Stimulated activated CD8-positive, alpha-beta memory T cell treated with anti-CD3 and anti-CD28 coated beads, Interleukin-15, amount 100 ng/mL, for 48 hours (primary cell): ENCODE measurements at places on chromosomes 12 and 14.

DNA sequence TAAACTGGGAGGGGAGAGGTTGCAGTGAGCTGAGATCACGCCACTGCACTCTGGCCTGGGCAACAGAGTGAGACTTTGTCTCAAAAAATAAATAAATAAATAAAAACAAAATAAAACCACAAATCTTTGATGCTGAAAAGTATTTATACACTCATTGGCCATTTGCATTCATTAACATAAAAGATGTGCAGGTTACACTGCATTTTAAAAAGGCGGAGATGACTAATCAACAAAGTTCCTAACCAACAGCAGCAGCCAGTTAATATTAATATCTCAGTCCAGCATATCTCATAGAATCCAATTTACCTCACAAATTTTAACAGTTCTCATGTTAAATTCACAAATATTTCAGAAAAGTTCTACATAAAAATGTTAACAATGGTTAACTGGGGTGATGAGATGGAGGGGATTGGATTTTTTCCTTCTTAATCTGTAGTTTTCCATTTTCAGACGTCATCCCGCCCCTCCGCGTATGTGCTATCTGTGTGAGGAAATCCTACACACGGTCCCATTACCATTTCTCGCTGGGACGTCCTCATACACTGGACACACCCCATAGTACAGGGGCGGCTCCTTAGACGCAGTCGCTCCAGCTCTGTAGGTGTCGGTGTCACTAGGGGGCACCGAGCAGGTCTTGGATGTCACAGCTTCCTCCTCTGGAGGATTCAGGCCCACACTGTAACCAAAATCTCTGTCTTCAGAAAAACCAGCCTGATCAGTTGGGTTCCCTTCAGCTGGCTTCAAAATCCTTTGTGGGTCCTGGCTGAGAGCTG, 7.3 kb downstream of the ANKLE2 start:
- DNase-seq, result no peak

- DNase-seq, result no peak
Measured at GRCh38 chr12:116856729-116857128, 24.5 kb downstream of the HRK start.

GRCh38 chr14:92540472-92541048, 27.0 kb downstream of the RIN3 start:
- no peak for DNase-seq

GRCh38 chr14:88276923-88277596, 46.0 kb downstream of the KCNK10 start:
- DNase-seq, result no peak

DNA sequence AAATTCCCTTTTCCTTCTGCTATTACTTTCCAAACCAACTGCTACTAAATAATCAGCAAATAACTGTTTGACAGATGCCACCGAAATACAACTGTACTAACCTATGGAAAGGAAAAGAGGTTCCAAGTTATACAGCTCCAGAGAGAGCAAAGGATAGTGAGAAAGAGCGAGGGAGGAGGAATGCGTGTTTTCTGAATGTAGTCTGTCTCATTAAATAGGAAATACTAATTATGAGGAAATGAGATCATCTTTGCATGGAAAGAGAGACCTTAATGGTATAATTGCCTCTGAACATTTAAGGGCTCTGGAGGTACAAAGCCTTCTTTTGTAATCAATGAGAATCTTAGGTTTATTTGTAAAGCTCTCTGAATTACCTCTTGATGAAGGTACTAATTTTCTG, 195.2 kb downstream of the APAF1 start:
- DNase-seq, result no peak

DNA sequence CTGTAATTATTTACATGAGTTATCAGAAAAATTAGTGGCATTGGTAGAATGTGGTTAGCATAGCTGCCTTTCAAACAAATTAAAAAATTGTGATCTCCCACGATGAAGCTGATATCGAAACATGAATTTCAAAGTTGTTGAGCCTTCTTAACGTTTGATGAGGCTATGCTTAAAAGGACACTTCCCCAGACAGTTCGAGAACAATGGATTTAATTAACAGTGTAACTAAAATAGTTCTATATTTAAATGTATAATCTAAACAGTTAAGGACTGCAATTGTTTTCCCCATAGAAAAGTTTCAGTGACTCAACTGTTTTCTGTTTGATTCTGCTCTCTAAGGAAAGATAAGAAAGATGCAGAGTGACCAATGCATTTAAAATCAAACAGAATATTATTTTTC, 1.6 kb downstream of the CLEC2B start:
- DNase-seq, result no peak

GRCh38 chr14:68819260-68819691, 26.4 kb upstream of the ZFP36L1 start:
- no peak for DNase-seq

DNA sequence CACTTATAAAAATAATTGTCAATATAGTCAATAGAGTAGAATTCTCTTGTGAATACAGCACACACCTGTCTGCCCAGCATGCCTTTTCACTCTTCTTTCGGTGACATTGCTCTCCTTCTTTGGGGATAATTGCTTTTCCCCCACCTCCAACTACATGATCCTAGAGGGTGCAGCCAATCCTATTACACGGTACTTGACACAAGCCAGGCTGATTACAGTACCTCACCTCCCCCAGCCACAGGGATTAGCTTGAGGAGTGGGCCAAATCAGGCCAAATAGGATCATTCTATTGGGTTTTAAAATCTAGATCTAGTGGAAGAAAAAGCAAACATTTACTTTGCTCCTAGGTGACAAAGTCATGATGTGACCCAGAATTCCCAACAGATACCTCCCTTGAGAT, 16.8 kb upstream of the NFYB start:
- DNase-seq, result no peak

GRCh38 chr14:91186515-91187066, 57.9 kb downstream of the GPR68 start:
- DNase-seq, result no peak

GRCh38 chr12:75979181-75979580, 52.4 kb downstream of the PHLDA1 start:
- DNase-seq, result no peak

DNA sequence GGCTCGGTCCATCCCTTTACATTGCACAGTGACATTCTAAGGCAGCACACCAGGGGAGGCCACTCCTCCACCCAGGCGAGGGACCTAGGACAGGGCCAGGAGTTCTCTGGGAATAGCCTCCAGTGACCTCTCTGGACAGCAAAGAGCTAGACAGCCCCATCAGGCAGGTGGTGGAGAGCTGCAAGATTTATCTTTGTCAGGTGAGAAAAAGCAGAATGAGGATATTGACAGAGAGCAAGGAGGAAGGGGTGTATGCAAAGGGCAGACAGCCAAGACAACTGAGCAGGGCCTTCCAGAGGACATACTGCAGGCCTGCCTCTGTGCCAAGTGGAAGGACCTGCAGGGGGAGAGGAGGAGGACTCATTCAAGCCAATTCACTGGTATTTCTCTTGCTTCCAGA, 112.4 kb upstream of the MAX start:
- no peak for DNase-seq

DNA sequence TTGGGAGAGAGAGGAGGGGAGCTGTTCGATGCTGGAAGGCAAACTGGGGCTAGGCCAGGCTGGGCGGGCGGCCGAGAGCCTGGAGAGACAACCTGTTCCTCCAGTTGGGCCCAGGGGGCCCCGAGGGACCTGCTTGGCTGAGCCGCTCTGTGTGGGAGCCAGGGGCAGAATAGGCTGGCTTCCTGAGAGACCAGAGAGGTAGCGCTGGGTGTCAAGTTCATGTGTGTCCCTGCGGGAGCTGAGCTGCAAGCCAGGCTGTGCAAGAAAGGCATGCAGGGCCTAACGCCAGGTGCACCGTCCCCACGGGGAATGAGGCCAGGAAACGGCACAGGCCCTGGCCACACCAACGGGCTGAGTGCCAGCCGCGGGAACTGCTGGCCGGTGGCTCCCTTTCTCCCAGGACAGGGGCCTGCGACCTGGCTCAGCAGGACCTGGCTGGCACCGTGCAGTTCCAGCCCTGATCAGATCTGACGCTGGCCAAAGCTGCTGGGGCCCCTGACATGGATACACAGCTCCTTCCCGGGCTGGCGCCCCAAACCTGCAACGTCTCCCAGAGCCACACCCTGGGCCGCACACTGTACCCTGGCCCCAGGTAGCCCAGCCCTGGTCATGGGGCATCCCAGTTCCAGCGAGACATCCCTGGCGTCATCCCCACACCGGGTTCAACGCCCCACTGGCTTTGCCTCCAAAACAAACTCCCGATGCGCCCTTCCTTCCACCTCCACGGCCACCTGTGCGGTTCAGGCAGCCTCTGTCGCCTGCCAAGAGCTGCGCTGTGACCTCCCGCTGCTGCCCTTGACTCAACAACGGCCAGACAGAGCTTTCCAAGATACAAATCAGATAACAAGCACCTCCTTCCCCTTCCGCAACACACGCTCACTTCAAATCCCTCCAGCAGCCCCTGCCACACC, 65.0 kb downstream of the RFLNA start:
- no peak for DNase-seq

DNA sequence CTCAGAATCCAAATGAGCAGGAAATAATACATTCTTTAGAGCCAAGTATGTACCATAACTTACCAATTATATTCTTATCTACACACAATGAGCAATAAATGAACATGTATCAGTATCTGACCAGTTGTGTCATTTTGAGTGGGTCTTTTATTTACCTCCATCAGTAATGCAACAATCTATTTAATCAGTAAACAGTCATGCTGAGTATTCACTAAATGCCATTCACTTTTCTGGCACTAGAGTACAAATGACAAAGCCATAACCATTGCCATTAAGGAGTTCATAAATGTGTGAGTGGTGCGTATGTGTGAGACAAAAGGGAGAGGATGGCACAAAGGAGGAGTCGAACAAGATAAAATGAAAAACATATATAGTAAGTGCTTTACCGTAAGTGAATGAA, 1.5 kb upstream of the STRAP start:
- no peak for DNase-seq

DNA sequence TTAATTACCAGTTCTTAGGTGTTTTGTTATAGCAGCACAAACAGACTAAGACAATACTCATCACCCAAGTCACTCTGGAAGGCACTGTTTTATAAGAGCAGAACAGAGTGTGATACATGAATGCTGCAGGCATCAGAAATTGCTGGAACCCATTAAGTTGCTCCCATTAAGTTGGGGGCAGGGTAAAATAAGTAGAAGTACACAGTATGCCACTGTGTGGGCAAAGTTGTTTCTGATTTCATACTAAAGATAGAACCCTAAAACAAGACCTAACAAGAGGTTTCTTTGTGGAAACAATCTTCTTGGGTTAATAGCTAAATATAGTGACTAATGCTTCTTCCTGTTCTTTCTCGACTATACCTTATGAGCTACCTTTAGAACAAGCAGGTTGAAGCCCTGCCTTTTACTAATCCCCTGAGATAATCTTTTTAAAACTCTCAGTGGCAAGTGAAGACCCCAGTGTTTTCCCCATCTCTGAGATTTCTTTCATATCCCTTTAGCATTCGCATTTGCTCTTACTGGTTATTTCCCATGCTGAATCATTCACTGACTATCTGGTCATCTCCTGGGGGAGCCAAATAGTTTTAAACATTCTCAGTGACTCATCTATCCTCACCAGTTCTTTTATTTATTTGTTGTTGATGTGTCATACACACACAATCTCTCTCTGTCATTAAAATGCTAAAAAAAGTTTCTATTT, 52.3 kb downstream of the SOCS2 start:
- DNase-seq, result no peak

DNA sequence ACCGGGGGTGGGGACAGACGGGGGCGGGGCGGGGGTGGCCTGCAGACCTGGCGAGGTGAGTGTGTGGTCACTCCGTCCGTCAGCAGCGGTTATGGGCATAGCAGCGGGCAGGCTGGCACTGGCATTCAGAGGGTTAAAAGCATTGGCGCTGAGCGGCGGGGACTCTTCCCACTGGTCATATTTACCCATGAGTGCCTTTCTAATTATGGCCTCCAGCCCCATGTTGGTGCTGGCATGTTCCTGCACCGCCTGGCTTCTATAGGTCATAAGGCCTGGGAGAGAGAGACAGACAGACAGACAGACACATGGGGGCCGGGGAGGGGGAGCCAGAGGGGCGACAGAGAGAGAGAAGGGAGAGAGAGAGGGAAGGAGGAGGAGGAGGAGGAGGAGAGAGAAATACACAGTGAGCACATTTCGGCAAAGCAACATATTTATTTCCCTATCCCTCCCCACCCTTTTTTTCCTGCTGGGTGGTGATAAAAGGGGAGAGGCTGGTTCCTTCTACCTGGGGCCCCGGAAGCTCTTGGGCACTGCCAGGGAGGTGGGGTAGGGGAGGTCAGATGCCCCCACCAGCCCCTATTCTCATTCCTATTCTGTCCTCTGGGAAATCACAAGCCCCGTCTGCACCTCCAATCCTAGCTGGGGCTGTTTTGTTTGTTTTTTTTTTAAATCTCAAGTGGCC, 32.6 kb downstream of the RFLNA start:
- no peak for DNase-seq

DNA sequence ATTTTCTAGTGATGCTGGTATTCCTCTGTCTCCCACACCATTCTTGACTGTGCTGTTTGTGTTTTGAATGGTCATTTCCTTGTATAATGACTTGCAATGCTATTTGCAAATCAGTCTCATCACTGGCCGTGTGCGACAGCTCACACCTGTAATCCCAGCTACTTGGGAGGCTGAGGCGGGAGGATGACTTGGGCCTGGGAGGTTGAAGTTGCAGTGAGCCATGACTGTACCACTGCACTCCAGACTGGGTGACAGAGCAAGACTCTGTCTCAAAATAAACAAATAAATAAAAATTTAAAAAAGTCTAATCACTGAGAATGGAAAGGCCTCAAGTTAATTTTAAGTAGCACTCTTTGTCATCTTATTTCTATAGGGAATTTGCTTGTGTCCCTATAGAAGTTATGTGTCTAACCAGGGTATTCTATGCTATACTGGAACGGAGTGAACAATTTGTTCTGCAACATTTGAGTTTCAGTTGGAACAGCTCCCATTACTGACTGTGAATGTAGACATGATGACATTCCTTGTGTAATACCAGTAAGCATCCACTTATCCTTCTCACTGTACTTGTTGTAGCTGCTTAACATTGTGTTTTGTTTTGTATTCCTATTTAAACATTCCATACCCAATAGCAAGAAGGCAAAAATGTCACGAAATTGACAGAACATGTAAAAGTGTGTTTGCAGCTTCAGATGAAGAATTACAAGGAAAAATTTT, 126.3 kb downstream of the MGST1 start:
- DNase-seq, result no peak

DNA sequence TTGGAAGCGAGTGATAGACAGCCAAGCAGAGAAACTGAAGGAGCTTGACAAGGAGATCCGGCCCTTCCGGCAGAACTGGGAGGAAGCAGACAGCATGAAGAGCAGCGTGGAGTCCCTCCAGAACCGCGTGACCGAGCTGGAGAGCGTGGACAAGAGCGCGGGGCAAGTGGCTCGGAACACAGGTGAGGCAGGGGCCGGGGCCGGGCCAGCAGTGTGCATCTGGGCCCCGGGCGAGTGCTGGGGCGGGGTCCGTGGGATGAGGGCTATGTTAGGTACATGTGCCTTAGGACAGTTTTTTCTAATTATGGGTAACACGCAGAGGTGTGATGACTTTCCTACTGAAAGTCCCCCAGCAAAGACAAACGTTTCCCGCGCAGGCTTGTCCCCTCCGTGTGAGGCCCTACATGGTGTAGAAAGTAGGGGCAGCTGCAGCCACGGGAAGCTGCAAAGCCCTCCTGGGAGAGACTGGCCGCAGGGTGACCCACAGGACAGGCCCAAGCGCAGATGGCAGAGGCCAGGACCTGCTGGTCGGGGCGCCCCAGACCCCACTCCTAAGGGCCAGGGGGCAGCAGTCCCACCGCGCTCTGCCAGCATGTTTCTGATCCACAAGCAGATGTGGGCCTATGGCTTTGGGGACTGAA, 19.1 kb upstream of the AMN start:
- DNase-seq, result no peak
